ENCODE measurements at places on chromosomes 16 and 17.
A peak's percentile ranks its signal among the peaks of the same experiment; 100 is the strongest.

- no peak for DNase-seq
- H3K27ac ChIP-seq = no peak overlapping the region
- H3K27me3 ChIP-seq = peaks cover 6% of the 10 kb centered on the region
- no peak overlapping the region for H3K4me3 ChIP-seq
These were observed 896 bp upstream of the MYLK3 start for GRCh38 chr16:46748775-46749705.

DNA sequence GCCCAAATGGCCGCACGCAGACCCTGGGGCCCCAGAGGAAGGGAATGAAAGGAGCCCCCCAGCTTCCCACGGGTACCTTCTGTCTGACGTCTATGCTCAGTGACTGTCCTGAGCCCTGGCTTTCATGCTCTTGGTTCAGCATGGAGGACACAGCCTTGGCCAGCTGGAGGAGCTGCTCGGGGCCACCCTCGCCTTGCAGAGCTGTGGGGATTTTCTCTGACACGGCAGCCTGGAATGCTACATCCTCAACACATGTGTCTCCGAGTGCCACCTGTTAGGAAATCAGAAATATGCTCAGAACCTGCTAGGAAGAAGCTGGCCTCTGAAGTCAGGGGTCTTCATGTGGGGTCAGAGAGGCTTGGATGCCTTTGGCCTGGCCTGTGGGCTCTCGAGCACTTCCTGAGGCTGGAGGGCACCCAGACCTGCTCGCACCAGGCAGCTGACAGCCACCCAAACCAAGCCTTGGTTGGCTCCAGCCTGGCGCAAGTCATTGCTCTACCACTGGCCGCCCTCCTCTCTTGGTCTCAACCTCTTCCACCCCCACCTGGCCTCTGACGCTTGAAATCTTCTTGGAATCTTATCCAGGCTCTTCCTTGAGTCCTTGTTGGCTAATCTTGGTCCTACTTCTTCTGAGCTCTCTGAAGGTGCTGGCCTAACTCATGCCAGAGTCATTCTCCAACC, 63.7 kb upstream of the BCO1 start:
- H3K27ac ChIP-seq = no peak overlapping the region
- no peaks in the 10 kb centered on the region for H3K4me1 ChIP-seq
- H3K36me3 ChIP-seq = no peaks in the 10 kb centered on the region
- no peak for DNase-seq

DNA sequence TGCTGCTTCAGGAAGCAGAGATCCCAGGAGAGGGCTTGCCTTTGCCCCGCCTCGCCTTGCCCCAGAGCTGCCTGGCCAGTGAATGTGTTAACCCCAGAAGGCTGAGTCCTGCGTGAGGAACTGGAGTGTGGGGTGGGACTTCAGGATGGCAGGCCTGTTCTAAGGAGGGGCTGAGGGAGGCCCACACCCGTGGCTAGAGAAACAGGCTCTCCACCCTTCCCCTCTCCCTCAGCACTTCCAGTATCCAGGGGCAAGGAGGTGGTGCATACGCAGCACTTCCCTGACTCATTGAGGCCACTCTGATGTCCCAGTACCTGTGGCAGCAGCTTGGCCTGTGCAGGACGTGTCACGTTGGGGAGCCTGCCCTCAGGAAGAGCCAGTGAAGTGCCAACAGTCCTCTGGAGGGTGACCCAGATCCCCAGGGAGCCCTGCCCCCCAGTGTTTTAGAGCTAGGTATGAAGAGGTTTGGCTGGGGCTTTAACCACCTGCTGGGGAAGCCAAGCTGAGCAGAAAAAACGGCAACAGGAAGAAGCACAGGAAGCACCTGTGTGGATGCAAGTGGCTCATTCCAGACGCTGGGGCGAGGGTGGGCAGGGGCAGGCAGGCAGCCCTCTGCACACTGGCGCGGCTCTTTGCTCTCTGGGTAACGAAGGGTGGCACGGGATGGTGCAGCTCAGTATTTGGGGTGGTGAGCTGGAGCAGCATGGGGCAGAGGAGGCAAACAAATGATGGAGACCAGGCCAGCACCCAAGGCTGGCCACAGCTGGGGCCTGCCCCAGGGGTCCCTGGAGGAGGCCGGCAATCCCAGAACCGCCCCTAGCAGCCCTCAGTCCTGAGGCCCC, 14.7 kb upstream of the CTCF start:
- H3K4me3 ChIP-seq = peak overlapping the region; percentile 73
- H3K4me1 ChIP-seq = peaks cover 73% of the 10 kb centered on the region
- H3K36me3 ChIP-seq = peaks cover 13% of the 10 kb centered on the region
- H3K27ac ChIP-seq = peak overlapping the region; percentile 100
- H3K27me3 ChIP-seq = no peaks in the 10 kb centered on the region

DNA sequence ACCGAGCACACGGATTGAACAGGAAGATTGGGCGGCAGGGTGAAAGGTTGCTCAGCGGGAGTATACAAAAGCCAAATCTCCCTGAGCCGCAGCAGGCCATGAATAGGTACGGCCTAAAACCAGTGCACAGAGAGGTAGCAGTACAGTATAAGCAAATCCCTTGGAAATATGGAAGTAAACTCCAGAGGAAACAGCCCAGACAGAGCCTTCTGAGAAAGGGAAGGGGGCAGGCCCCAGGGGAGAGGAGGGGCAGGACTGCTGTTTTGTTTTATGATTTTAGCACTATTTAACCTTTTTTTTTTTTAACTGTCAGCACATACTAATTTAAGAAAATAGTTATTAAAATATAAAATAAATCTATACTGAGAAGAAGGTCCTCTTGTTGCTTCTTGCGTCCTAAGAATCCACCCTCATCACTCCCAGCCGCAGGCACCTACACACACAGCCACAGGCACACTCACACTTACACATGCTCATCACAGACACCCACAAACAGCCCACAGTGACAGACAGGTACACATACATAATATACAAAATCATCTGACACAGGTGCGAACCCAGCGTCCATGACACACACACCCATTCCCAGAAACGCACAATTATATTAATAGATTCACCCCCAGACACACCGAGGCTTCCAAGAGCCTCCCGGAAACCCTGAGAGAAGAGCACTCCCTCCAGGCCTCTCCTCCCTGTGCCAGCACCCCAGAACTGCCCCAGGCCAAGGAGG, 12.8 kb downstream of the PLXDC1 start:
- H3K4me3 ChIP-seq = no peak overlapping the region
- peaks cover 19% of the 10 kb centered on the region for H3K27me3 ChIP-seq
- DNase-seq = no peak
- H3K27ac ChIP-seq = no peak overlapping the region
- no peaks in the 10 kb centered on the region for H3K36me3 ChIP-seq

DNA sequence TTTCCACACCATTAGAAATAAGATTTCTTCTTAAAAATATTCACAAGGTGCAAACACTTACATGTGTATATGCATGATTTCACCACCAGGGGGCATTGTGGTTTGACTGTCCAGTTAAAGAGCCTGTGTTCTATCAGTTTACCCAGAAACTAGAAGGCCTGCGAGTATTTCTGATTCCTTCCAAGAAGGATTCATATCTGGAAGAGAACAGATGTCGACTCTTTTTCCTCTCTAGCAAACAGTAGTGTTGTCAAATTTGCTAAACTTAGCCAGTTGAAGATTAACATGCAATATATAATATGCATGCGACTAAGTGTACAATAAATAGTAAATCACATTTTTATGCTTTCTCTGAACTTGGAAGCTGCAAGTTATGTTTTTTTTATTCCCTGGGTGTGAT, 404.1 kb downstream of the WWOX start:
- no peak overlapping the region for H3K27ac ChIP-seq
- no peaks in the 10 kb centered on the region for H3K36me3 ChIP-seq
- DNase-seq = peak; percentile 54
- H3K4me3 ChIP-seq = no peak overlapping the region
- H3K4me1 ChIP-seq = no peaks in the 10 kb centered on the region
- H3K27me3 ChIP-seq = no peaks in the 10 kb centered on the region

DNA sequence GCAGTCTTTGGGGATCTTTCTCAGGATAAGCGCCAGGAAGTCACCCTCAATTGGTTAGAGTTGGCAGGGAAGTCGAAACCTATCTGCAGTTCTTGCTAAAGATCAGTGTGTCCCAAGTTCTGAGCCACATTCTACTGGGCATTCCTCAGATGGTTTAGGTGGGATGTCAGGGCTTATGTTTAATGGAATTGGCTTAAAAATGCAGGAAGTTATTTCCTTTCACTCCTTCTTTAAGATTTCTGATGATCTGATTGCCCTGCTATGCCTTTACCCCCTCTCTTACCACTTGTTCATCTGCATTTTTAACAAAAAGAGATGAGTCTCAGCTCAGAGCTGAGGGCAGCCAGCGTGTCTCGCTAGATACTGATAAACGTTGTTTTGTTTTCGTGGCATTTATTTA, 30.8 kb downstream of the FOXL1 start:
- no peak overlapping the region for H3K4me3 ChIP-seq
- peaks cover 9% of the 10 kb centered on the region for H3K4me1 ChIP-seq
- H3K36me3 ChIP-seq = no peaks in the 10 kb centered on the region
- H3K27ac ChIP-seq = no peak overlapping the region
- peaks cover 8% of the 10 kb centered on the region for H3K27me3 ChIP-seq

DNA sequence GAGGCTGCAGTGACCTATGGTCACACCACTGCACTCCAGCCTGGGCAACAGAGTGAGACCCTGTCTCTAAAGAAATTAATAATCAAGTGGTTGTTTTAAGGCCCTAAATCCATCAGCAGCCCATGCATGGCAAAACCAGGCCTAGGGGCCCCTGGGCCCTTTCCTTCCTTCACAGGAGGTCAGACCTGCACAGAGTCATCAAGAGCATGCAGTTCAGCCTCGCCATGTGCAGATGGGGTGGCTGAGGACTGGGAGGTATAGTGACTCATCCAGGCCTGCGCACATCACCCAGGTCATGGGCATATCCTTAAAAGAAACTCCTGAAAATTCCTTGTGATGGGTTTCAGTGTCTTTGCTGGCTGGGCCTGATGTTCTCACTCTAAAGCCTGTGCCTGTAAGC, 72.4 kb upstream of the AMZ2 start:
- peaks cover 2% of the 10 kb centered on the region for H3K36me3 ChIP-seq
- no peak overlapping the region for H3K27ac ChIP-seq
- DNase-seq = no peak

GRCh38 chr16:87681981-87682570, 79.8 kb downstream of the JPH3 start:
- no peak overlapping the region for H3K4me3 ChIP-seq
- H3K27me3 ChIP-seq = peaks cover 21% of the 10 kb centered on the region
- H3K27ac ChIP-seq = no peak overlapping the region

- H3K27me3 ChIP-seq = peaks cover 19% of the 10 kb centered on the region
- no peaks in the 10 kb centered on the region for H3K36me3 ChIP-seq
- H3K27ac ChIP-seq = no peak overlapping the region
- no peak overlapping the region for H3K4me3 ChIP-seq
These were observed 7.8 kb upstream of the SLC46A1 start for GRCh38 chr17:28413804-28414203.

DNA sequence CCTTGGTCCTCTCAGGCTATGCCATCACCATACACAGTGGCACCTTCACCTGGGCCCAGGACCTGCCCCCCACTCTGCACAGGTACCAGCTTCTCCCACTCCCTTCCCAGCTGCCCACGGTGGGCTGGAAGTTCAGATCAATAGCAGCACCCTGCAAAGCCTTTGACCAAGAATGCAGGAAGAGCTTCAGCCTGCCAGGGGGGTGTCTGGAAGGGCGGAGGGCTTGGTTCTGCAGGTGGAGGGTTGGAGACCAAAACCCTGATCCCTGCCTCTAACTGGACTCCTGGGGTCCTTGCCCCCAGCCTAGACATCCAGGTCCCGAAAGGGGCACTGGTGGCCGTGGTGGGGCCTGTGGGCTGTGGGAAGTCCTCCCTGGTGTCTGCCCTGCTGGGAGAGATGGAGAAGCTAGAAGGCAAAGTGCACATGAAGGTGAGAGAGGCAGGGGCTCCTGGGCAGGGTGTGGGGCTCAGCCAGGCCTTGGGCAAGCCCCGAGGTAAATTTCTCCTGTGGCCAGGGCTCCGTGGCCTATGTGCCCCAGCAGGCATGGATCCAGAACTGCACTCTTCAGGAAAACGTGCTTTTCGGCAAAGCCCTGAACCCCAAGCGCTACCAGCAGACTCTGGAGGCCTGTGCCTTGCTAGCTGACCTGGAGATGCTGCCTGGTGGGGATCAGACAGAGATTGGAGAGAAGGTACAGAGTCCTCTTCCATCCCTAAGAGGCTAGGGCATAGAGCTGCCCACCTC, 34.3 kb downstream of the ABCC3 start:
- H3K36me3 ChIP-seq = no peaks in the 10 kb centered on the region
- no peaks in the 10 kb centered on the region for H3K4me1 ChIP-seq
- no peak overlapping the region for H3K4me3 ChIP-seq
- H3K27ac ChIP-seq = no peak overlapping the region

DNA sequence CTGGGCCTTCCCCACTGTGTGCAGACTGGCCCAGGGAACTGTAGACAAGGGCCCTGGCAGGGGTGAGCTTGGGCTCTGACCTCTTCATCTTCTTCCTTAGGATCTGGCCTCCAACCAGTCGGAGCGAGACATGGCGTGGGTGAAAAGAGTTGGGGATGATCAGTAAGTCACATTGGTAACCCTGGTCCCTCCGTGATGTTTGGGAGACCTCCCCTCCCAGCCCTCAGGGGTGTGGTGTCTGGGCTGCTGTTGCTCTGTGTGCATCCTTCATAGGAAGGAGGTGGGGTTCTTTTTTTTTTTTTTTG, 5.5 kb downstream of the TBKBP1 start:
- DNase-seq = no peak
- H3K4me1 ChIP-seq = peaks cover 59% of the 10 kb centered on the region
- peaks cover under 1% of the 10 kb centered on the region for H3K36me3 ChIP-seq
- no peak overlapping the region for H3K4me3 ChIP-seq
- H3K27me3 ChIP-seq = peaks cover 8% of the 10 kb centered on the region

DNA sequence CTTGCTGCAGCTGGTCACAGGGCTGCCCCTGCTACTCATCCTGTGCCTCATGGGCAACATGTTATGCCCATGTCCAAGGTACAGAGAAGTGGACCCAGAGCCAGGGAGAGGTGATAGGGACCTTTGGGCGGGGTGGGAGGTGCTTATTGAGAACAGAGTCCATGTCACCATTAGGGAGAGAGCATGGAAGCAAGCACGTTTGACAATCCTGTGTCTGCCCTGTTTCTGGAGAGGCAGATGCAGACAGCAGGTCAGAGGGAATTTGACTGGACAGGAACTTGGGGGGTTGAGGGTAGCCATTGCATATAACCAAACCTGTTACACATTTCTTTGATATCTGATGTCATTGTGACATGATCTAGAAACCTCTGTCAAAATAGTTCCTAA, 14.3 kb upstream of the ARL4D start:
- H3K4me3 ChIP-seq = no peak overlapping the region
- peaks cover 21% of the 10 kb centered on the region for H3K27me3 ChIP-seq
- peaks cover 10% of the 10 kb centered on the region for H3K36me3 ChIP-seq

All from activated naive CD4-positive, alpha-beta T cell treated with anti-CD3 and anti-CD28 coated beads, Interleukin-2, amount 10 ng/mL, durations not matched to agents 7 days and 5 days (primary cell).